ENCODE measurements at places on chromosomes 6 and 20.

DNA sequence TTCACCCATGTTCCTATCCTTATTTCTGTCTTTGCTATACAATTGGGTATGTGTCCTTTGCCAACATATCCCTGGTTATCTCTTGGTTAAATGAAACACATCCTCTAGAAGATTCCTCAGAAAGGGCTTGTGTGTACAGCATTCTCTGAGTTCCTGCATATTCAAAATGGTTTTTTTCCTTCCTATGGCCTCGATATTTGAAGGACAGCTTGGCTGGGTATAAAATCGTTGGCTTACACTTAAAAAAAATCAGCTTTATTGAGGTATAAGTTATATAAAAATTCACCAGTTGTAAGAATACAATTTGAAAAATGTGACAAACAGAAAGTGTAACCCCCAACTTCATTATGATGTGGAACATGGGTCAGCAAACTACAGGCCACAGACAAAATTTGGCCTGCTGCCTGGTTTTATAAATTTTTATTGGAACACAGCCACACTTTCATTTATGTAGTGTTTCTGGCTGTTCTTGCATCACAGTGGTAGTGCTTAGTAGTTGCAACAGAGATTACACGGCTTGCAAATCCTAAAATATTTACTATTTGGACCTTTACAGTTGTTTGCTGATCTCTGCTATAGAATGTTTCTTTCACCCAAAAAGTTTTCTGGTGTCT, 16.7 kb downstream of the PCMT1 start:
- no peak for DNase-seq

DNA sequence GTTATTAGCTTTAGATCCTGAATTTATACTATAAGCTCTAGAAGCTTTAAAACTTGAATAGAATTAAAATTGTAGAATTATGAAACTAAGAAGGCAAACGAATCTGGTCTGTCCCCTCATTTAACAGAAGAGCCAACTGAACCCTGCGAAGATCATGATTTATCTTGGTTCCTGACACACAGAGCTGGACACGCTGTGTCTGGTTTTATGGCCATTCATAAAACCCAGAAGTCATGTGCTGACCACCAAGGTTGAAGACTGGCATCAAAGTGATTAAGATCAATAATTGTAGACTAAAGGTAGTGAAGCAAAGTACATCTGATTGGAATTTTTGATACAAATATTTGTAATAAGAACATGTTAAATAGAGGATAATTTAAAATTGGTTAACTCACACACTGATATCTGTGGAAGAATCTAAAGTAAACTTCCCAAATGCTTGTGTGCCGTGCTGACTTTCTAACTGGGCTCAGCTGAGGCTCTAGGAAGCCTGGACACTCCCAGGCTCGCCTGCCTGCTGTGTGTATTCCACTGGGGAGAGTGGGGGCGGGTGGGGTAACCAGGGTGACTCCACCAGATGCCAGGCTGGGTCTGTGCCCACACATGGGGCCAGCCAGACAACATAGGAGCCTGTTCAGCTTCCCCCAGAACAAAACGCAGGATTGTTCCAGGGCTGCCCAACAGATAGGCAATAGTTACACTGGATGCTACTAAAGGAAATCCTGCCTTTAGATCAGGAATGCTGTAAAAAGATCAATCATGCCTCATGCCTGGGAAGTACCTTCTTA, 42.1 kb upstream of the SLC22A3 start:
- DNase-seq = no peak

DNA sequence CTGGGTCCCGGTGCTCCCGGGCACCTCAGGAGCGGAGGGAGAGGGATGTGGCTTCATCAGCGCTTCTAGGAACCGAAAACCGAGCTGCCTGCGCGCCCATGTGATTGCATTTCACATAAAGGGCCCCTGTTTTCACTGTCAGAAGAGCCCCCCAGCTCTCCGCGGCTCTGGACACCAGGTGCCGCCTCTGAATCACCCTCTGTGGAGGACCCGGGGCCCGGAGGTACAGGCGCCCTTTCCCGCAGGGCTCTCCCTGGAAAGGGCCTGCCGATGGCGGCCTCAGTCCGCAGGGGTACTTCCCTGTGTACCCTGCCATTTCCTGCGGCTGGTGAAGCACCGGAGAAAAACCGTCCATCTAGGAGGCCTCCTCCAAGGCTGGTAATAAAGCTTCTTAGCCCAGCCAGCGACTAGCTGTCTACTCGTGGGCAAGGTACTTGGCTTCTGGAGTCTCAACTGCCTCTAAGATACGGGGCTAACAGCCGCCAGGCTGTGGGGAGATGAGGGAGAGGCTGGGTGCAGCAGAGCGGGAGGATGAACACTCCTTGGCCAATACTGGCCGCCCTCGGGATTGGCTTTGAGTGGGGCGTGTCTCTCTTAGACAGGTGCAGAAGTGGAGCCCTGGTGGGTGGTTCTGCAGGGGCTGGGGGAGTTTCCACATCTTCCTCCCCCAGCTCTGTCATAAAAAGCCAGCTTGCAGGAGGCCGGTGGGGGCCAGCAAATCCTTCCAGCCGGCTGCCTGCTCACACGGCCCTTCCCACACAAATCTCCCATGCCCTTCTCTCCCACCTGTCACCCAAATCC, 1.6 kb downstream of the PPP1R16B start:
- DNase-seq = no peak

- no peak for DNase-seq
Measured at GRCh38 chr20:19683188-19683587, 74.9 kb upstream of the RIN2 start.

DNA sequence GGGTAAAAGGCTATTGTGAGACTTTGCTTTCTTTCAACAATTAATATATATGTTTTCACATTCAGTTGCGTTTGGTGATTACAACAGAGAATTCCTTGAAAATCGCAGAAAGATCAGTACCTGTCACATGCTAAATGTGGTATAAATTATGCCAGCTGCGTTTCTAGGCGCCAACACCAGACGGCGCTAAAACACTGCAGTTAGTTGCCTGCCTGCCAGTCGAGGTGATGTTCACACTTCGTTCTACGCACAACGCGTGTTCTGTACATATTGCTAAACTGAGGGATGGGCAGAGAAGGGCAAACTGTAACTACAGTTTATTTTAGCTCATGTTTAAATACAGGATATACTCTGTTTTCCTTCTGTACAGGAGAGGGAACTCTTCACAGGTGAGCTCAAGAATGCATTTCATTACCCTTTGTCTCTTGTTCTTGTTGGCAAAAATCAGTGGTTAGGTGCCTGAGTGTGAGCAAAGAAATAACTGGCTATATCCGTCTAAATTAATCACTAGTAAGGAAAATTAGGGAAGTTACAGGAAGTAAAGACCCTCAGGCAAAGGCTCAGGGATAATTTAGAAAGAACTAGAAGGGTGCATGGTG, 100.1 kb upstream of the RGS17 start:
- peak; percentile 94 for DNase-seq

DNA sequence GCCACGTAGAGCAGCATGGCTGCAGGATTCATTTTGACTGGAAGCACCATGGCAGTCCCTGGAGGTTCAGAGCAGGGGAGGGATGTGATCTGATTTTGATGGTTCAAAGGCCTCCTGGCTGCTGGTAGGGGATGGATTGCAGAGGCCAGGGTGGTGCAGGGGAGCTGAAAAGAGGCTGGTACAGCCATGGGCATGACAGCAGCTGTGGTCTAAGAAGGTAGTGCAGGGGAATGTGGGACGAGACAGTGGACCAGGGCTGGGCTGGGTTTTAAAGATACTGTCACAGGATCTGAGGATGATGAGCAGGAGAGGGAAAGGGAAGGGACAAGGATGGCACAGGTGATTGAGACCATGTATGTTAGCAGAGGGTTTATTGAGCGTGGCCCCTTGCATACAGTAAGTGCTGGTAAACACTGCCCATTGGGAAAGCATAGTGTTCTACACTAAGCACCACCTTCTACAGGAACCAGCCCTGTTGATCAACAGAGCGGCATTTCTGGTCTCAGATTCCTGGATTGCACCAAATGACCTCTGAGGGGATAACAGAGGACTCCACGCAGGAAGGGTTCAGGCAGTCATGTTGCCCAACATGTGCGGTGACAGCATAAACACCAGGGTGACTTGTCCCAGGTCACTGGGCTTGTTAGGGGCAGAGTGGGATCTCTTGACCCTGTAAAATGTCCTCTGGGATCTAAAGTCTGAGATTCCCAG, 14.5 kb upstream of the SIRPA start:
- DNase-seq = no peak

DNA sequence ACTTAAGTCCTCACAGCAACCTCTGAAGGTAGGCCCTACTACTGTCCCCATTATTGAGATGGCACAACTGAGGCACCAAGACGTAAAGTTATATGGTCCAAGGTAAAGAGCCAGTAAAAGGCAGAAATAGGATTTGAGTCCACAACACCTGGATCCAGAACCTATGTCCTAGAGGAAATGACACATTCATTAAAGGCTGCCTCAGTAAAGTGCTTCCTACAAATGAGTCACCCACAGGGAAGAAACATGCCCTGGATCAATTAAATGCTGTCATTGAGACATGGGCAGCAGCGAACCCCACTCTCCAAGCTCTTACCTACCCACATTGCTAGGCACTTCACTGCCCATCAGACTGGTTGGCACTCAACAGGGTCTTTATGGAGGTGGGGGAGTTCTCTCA, 600.9 kb downstream of the PTPRT start:
- DNase-seq = no peak

- no peak for DNase-seq
Measured at GRCh38 chr6:51618563-51618962, 468.9 kb downstream of the PKHD1 start.
